ENCODE measurements at places on chromosomes 7 and 10.

DNA sequence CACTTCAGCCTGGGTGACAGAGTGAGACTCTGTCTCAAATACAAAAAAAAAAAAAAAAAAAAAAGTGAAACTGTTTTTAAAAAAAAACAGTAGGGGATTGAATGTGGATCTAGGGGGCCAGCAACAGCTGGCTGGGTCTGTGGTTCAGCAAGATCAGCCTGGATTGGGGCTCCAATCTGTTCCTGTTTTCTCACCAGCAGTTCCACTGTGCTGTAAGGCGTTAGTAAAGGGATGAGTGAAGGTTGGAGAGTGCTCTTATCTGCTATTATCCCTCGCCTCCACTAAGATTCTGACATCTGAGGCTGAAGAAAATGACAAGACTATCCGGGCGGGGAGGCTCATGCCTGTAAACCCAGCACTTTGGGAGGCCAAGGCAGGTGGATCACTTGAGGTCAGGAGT is 41.6 kb upstream of the GTF2IRD1 start:
- no peak for DNase-seq

- DNase-seq = peak; percentile 28
Measured at GRCh38 chr10:33008499-33009243, 50.6 kb upstream of the ITGB1 start.

DNA sequence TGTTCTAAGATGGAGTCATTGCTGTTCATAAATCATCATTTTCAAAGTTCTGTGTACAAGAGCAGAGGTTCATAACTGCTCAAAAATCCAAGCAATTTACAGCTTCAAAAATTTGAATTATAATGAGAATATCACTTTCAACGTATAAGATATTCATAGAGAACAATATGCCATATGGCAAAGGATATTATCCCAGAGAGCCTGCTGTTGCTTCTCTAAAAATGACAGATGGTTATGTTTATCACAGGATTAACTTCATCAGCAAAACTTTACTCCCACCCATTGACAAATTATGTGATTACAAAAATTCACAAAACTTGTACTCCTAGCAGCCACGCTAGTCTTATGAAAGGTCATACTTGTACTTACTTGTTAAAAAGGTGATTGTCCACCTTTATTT is 105.1 kb downstream of the PIP4K2A start:
- no peak for DNase-seq

- no peak for DNase-seq
Measured at GRCh38 chr7:29859524-29860185, 53.3 kb downstream of the WIPF3 start.

- DNase-seq = no peak
Measured at GRCh38 chr7:155211761-155212160, 85.9 kb upstream of the INSIG1 start.

DNA sequence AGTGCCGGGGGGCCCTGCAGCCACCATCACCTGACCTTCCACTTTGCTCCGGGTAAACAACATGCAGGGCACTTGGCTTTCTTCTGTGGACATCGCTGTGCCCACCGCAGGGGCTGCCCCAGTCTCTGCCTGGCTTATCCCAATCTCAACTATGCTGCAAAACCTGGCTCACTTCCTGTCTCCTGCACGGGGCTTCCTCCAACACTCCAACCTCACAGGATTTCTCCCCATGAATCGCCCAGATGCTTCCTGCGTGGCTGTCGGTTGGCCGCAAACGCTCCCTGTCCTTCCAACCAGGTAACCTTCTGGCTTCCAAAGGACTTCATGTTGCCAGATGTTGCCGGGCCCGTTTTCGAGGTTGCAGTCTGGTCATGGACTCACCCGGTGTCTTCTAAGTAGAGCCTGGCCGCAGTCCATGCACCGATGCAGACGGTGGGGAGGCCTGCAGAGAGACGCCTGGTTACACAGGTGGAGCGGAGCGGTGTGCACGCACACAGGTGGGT is 109.0 kb downstream of the VIPR2 start:
- no peak for DNase-seq

DNA sequence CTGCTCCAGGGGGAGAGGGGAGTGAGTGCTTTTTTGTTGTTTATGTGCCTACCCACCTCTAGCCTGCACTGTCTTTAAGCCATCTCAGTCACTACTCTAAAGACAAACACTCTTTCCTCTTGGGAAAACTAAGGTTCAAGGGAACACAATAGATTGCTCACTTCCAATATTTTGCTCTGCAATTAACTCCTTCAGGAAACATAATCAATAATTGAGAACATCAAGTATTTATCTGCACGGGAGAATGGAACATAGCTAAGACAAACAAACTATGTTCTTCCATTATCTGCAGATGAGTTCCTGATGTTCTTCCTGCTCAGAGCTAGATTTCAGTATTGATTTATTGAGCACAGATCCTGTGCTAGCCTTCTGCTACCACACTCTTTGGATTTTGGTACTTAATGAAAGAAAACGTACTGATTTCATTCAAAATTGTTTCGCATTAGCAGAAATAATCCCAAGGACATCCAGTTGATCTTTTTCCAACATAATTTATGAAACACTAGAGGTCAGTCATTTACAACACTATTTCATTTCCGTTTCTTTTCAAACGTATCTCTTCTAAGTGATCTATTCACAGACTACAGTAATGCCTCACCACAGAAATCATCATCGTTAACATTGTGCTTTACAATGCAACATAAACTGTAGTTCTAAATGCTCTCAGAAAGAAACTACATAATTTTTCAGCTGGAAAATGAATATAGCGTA is 8.3 kb downstream of the NEBL start:
- DNase-seq = no peak

DNA sequence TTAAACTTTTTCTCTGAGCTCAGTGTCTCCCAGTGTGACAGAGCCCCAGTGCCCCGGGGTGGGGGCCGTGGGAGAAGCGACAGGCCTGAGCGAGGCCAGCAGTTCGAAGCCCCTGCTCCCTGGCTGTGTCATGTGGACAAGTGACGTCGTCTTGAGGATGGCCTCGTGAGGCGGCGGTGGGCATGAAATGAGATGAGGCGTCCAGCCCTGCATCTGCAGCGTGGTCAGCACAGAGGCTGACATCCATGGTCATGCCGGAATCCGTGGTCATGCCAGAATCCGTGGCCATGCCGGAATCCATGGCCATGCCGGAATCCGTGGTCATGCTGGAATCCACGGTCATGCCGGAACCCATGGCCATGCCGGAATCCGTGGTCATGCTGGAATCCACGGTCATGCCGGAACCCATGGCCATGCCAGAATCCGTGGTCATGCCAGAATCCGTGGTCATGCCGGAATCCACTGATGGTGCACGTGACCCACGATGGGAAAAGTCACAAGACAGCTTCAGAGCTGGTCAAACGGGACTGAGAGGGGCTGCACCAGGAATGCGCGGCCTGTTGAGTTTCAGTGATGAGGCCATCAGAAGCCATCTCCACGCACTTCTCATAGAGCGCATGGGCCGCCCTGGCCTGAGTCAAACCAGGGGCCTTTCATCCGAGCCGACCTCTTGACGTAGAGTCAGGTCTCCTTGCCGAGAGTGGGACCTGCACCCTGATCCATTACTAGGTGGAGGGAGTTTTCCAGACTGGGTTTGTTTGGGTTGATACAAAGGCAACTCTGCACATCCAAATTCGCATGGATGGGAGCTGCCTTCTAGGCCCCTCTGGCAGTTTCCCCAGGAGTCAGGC is 342.5 kb downstream of the PTPRN2 start:
- no peak for DNase-seq

DNA sequence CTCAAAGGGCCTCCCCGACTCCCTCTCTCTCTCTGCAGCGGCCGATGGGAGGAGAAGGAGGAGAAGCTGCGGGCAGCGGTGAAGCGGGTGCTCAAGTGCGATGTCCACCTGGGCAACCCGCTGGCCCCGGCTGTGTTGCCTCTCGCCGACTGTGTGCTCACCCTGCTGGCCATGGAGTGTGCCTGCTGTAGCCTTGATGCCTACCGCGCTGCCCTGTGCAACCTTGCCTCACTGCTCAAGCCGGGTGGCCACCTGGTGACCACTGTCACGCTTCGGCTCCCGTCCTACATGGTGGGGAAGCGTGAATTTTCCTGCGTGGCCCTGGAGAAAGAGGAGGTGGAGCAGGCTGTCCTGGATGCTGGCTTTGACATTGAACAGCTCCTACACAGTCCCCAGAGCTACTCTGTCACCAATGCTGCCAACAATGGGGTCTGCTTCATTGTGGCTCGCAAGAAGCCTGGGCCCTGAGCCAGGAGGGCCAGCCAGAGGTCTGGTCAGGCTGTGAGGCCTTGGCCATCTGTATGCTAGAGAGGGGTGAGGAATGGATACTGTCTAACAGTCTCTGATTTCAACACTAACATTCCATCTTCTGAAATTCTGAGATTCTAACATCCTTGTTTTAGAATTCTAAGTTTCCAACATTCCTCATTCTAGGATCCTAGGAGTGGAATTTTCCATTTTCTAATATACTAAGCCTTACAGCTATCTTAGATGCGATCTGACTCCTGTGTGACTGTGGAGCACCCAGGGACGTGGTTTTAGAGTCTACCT is 3.6 kb downstream of the INMT start:
- no peak for DNase-seq

DNA sequence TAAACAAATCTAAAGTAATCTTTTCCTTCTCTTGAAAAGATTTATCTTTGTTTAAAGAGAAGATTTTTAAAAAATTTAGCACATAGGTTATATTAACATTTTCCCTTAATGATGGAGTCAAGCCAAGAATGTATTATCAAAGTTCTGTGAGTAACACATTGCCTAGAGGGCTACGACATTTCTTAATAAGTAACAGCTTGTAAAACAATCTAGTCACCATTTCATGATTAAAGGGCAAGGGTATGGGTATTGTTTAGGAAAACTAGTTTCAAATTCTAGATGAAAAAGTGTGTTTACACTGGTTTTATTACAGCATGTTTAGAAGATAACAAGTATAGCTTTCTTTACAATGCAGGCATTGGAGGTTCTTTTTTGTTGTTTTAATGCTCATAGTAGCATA is 28.6 kb upstream of the LAMB4 start:
- DNase-seq = no peak

DNA sequence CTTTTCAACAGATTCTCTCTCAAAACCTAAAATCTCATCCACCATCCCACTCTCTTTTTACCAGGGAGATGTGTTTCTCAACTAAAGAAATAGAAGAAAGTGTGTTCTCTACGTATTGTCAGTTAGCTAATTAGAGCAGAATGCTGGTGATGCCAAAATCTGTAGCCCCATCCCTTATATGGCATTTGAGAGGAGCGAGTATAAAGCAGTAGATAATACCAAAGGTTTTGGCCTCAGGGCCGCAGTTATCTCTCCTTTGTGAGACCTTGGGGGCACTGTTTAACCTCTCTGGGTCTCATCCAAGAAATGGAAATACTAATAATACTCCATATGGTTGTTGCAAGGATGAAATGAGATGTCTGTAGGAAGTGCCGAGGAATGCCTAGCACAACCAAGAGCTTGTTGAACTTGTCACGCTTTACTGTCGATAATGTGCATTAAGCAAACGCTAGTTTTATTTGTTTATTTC is 456 bp upstream of the DLD start:
- no peak for DNase-seq

GRCh38 chr7:110625294-110625693 is 465.6 kb upstream of the LRRN3 start:
- no peak for DNase-seq

DNA sequence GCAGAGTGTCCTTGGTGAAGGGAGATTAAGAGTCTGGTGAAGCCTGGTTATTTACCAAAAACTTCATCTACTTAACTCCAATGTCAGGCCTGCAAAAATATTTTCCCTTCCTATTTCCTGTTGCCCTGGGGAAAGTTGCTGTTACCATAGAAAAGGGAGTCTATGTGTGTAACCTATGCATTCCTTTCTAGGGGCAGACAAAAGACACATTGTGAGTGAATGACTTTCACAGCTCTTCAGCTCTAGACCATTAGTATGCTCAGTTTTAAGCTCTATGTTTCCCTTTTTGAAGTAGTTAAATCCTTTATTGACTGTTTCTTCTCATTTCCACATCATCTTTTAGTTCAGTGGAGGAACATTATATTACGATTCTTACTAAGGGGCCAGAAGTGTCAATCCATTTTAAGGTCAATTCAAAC is 45.6 kb upstream of the SGCE start:
- DNase-seq = no peak

GRCh38 chr7:155455776-155456737 is 1.9 kb upstream of the EN2 start:
- DNase-seq = no peak

DNA sequence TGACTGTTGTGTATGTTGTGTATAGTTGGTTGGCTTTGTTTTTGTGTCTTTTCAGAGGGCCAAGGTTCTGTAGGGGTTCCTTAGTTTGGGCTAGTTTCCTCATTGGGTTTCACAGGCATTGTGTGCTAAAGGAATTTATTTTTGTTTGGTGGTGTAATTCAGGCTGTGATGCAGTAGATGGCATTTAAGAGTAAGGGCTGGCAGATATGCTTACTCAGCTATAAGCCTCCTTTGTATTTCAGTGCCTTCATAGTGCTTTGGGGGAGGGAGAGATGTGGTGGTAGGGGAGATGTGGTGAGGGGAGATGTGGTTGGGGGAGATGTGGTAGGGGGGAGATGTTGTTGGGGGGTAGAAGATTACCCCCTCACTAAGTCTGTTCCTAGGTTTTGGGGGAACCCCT is 91.7 kb downstream of the SLC25A40 start:
- no peak for DNase-seq

GRCh38 chr7:18693406-18693805 is 197.9 kb downstream of the HDAC9 start:
- no peak for DNase-seq

GRCh38 chr10:6213908-6214307 is 11.2 kb downstream of the PFKFB3 start:
- DNase-seq = no peak

DNA sequence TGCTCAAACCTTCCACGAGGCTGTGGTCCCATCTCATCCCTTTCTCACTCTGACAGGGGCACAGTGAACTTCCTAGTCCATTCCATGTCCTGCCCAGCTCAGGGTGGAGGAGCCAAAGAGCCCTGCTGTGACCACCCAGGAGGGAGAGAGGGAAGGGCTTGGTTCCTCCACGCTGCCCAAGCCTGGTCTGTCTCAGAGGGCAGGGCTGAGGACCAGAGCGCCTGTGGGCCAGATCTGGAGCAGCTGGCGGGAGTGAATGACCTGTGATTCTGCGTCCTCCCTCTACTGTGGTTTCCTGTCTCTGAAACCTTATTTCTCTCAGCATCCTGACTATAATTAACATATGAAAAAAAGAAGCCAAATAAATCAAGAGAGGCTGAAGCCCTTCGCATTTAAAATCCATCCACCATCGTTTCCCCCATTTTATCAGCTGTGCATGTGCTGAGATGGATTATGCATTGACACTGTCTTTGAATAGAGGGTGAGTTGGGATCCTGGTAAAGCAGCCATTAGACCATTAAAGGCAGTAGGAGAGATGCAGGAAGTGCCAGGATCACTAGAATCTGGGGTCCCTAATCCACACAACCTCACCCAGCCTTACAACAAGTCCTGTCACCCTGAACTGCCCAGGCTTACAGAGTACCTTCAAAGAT is 165.6 kb downstream of the DPP6 start:
- DNase-seq = no peak

All from stimulated activated CD8-positive, alpha-beta memory T cell treated with anti-CD3 and anti-CD28 coated beads, Interleukin-2, amount 100 ng/mL, for 1 hour (primary cell).